Stimulated activated CD4-positive, alpha-beta T cell treated with anti-CD3 and anti-CD28 coated beads, Interleukin-1b, Interleukin-23, amount 100 ng/mL, for 1 hour (primary cell): ENCODE measurements at places on chromosomes 1 and 21.

DNA sequence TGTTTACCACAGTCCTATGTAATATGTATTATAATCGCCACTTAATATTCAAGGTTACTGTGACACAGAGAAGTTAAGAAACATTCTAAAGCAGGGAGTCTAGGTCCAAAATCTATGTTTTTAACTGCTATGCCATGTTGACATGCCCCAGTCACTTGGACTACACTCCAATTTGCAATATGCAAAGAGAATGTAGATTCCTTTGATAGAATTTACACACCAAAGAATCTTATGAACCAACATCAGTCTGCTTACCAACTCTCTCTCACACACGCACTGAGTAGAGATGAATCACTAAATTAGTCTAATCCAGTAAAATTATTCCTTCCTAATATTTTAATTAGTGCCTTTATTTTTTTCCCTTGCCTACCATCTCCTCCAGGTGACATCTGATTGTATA lies 266.2 kb downstream of the OLFM3 start:
- no peak for DNase-seq

GRCh38 chr1:17276568-17276967 lies 27.7 kb downstream of the PADI3 start:
- DNase-seq = no peak

- DNase-seq = no peak
Measured at GRCh38 chr1:203133970-203134725, 6.6 kb downstream of the ADORA1 start.

DNA sequence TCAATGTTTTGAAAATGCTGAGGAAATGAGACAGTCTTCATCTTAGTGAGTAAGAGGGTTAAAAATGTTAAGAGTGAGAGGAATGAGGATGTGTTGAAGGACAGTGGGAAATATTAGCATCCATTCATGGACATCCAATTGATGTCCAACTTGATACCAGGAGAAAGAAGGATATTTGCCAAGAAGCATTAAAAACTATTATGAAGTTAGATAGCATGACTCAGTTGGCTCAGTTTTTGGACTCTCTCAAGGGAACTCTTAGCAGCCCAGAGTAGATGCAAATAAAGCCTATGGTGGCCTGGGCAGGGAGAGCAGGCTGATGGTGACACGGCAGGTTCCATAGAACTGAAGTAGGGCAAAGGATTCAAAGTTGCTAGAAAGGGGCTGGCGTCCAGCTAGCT lies 171.0 kb downstream of the ZZZ3 start:
- no peak for DNase-seq

DNA sequence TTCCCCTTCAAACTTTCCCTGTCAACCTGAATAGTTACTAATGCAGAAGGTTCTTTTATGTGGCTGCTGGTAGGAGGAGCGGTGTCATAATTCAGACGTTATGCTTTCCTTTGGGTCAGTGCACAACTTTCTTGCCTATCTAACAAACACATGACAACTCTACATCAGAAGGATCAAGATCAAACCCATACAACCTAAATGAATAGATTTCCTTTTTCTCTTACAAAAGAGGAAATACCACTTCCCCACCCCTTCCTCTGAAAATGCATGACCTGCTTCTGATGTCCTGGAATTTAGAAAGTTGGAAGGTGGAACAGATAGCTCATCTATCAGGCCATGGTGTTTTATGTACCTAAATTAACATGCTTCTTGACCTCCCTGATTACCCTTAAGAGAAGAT lies 75.7 kb upstream of the ADGRL4 start:
- DNase-seq = no peak

DNA sequence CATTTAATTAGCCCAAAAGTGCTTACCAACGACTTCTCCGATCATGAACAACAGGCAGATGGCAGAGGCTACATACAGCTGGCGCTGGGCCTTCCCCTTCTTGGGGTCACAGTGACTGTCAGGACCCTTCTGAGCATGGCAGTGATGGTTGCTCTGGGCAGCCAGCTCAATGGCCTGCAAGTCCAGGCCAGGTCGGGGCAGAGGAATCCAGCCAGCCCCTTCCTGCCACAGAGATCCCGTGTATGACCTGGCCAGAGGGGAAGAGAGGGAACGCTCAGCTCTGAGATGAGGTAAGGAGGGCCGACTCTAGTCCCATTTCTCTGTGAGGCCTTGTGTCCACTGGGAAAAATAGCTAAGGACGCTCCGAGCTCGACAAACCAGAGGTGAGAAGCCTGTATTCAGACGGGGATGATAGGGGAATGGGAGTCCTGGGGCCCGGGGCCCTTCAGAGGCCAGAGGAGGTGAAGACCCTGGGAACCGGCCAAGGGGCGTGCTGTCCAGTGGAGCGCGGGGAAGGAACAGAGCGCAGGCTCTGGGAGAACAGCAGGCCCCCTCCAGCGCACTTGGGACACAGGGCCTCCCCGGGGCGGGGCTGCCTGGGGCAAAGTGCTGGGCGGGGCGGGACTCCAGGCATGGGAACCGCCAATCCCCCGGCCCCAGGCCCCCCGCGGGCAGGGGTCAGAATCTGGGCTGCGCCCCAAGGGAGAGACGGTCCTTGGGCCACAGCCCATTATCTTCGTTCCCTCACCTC lies 772 bp downstream of the SLC30A2 start:
- DNase-seq = no peak

DNA sequence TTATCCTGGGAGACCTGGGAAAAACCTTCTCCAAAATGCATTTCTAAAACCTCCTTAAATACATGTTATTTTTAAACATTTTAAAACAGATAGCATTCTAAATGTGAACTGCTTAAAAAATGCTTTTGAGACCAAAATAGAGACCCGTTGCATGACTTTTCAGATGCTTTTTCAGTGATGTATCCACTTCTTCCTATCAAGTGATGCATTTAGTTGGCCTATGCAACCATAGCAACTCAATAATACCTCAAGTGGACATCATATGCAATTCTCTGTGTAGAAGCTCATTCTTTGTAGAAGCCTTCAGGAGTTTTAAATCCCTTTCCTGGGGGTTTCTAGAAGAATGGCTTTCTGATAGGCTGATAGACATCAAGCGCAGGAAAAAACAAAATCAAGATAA lies 94.5 kb upstream of the RAVER2 start:
- no peak for DNase-seq

- DNase-seq = no peak
Measured at GRCh38 chr21:45873418-45873817, 108.2 kb upstream of the COL6A1 start.

DNA sequence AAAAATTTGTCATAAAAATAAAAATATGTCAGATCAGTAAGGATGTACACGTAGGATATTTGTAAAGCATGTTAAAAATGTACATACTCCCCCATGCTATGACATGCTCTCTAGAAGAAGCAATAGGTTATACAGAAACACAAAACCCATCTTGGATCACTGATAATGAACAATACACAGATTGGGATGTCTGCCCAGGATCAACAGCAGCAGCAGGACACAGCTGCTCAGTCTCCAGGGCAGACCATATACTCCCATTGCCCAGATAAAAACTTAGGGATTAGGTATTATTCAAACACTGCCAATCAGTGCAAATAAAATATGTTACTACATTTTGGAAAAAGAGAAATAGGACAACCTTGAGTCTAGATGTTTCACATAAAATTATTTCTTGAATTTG lies 39.0 kb downstream of the DAB1 start:
- DNase-seq = no peak

- no peak for DNase-seq
Measured at GRCh38 chr1:3305156-3305555, 149.3 kb upstream of the ARHGEF16 start.

DNA sequence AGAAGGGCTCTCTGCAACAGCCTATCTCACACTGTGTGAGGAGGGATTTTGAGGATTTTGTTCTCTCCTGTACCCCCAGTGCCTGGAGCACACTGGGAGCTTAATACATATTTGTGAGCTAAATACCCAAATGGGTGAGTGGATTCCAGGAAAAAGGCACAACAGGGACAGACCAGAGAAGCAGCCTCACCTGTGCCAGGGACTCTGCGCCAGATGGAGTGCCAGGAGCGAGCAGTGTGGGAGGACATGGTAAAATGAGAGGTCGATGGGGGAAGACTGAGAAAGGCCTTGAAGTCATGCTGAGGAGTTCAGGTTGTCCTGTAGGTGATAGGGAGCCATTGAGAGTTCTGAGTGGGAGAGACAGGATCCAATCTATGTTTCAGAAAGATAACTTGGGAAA lies 11.0 kb upstream of the KCNA2 start:
- no peak for DNase-seq

DNA sequence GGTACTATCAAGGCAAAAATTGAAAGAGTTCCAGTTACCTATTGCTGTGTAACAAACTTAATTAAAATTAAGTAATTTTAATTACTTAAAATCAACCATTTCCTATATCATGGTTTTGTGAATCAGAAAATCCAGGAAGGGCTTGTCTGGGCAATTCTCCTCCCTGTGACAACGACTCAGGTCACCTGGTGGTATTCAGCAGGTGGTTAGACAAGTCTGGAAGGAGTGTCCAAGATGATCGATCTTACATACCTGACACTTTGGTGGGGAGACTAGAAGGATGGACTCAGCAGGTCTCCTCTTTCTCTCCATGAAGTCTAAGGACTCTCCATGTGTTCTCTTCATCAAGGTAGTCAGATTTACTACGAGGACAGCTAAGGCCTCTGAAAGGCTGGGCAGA lies 22.9 kb downstream of the SERPINC1 start:
- DNase-seq = no peak

DNA sequence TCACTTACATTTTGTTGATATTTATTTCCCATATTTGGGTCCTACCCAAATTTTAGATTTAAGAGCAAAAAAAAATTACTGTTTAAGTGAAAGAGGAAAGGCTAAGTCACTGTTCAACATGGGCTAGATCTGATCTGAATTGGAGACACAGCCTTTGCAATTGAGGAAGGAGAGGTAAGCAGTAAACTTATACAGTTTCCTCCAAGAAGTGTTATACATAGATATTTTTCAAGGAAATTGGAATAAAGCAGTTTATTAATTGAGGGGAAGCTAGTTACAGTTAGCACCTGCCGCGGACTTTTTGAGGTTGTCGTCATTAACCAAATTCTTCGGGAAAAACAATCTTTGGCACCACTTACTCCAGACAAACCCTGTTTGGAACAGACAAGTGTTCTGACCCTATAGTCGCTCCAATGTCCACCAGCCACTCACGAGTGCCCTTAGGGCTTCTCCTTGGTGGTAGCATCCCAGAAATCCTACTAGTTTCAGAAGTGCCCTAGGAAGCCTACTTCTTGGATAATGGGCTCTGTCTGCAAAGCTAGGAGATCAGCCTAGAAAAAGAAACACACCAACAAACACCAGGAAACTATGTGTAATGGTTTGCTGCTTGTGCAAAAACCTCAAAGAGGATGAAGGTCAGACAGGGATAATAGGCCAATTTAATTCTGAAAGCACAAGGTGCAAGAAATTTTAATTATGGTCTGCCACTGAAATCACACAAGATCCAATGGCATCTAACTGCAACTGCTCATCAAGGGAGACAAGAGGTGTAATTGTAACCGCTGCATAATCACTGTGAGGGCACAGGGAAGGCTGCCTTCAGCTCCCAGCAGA lies 2.5 kb downstream of the WLS start:
- DNase-seq = no peak

GRCh38 chr1:70140343-70140742 lies 65.0 kb downstream of the LRRC40 start:
- DNase-seq = no peak

- no peak for DNase-seq
Measured at GRCh38 chr1:84704872-84705417, 14.7 kb upstream of the SSX2IP start.
